ENCODE measurements at places on chromosomes 12 and 14.

DNA sequence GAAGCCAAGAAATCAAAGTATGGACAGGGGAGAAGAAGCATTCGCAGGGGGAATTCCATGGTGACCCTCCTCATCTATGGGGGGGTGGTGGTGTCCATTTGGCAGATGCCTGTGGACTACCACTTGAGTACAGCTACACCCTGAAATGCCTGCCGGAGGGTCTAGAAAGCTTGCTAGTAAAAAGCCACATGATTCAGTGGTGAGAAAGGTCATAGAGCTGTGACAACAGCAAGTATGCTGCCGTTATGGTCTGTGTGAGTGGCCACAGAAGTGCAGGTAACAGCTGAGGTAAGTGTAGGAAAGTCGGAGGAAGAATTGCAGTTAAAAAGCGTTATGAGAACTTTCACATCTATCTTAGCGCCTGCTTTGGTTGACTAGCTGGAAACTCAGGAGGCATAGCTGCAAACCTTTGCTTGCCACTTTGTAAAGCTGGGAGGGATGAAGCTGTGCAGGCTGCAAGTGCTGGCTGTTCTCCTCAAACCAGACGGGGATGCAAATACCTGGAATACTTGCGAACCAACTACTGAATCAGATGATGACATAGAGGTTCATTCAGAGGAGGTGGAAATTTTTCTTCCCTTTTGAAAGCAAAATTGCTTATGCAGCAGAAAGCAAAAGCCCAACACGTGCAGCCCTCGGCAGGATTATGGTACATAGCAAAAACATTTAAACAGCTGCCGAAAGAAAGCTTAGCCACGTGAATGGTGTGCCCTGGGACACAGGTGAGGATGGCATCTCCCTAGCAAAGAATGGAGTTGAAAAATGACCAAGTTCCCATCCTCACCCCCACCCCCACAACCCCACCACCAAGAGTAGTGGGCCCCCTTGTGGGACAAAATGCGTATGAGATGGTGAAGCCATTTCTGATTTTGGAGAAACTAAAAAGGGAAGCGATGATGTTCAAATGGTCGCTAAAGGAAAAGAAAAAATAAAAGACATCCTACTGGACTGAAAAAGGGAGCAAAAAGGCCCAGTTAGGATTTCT, 287.0 kb downstream of the RERGL start:
- no peak for DNase-seq

DNA sequence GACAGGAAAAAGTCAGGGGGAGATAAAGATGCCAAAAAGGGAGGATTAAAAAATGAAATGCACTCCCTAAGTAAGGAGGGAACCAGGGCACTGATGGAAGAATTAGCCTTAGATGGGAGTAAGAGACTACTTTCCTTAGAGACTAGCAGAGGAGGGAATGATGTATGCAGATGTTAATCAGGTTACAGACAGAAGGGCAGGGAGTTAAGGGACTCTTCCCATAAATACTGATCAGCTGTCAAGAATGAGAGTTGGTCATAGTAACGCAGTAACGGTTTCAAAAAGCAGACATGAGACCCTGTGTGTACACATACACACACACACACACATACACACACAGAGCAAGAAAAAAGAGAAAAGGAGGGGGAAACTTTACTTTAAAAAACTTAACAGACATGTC, 93.4 kb downstream of the PHLDA1 start:
- no peak for DNase-seq

GRCh38 chr12:120013659-120014380, 24.8 kb downstream of the BICDL1 start:
- no peak for DNase-seq

DNA sequence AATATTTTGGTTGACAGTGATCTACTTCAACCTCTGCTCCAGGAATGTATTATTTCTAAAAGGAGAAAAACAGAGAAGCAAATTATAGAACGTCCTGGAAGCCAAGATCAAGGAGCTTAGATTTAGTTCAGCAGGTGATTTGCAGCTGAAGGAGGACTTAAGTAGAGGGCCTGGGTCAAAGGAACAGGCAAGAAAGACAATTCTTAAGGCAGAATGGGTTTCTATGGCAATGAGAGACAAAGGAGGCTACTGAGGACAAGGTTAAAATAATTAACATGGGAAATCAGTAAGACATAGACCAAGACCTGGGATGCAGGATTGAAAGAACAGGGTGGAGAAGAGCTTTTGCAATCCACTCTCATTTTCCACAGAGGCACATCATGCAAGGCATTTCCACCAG, 2.4 kb upstream of the SNW1 start:
- DNase-seq = no peak

GRCh38 chr12:29320295-29321085, 60.5 kb downstream of the ERGIC2 start:
- no peak for DNase-seq

GRCh38 chr12:116465407-116465806, 93.8 kb upstream of the MAP1LC3B2 start:
- no peak for DNase-seq

GRCh38 chr12:116241157-116241759, 36.2 kb downstream of the MED13L start:
- DNase-seq = no peak

DNA sequence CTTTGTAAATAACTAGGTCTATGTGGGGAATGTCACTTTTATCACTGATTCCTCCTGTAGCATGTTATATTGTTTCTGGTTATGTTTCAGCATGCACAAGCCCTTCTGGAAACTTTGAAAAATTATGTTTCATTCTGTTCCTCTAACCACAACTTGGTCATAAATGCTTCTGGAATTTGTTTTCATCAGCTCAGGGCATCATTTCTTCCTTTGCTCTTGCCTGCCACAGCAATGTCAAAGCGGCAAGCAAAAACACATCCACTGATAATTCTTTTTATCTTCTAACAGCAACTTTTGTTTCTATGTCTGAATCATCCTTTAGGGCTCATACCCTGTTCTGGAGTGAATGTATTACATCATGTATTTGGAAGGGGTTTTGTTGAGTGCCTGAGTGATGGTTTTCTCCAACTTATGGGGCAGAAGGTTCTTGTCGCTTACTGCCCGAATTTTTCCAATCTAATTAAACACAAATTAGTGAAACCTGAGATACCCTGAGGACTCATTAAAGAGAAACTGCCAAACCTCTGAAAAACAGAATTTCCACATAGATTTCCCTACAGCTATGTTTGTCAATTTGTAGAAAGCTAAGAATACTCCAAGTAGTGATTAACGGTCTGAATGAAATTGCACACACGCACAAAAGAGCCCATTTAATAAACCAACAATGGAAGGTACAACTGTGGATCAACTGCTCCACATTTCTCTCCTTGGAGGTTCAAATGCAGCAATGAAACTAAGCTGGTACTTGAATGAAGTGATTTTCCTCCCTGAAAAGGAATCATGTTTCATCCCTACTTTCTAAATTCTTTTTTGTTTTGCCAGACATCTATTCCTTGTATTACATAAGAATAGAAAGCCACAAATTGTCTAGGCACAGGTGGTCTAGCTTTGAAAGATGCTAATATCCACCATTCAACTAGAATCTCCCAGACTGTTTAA, 173.5 kb upstream of the KRR1 start:
- no peak for DNase-seq

GRCh38 chr12:125159702-125160101, 94.5 kb downstream of the AACS start:
- DNase-seq = no peak

DNA sequence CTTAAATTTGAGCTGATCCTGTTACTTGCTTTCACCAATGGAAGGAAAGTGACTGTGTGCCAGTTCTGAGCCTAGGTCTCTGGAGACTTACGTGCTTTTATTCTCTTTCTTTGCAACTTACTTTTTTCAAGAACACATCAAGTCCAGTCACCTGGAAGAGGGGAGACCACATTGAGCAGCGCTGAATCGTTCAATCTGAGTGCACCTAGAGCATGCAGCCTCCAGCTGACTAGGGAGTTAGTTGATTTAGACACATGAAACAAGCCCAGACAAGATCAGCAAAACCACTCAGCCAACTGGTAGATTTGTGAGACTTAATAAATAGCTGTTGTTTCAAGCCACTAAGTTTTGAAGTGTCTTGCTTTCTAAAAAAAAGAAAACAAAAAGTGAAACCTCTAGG, 1014.8 kb upstream of the FBXO33 start:
- no peak for DNase-seq

GRCh38 chr14:72793156-72793939, 100.6 kb downstream of the DPF3 start:
- DNase-seq = no peak

GRCh38 chr14:85413836-85414526, 116.0 kb upstream of the FLRT2 start:
- DNase-seq = no peak

GRCh38 chr12:40405419-40405818, 180.6 kb downstream of the LRRK2 start:
- no peak for DNase-seq

GRCh38 chr12:14175206-14175605, 190.3 kb upstream of the ATF7IP start:
- no peak for DNase-seq

DNA sequence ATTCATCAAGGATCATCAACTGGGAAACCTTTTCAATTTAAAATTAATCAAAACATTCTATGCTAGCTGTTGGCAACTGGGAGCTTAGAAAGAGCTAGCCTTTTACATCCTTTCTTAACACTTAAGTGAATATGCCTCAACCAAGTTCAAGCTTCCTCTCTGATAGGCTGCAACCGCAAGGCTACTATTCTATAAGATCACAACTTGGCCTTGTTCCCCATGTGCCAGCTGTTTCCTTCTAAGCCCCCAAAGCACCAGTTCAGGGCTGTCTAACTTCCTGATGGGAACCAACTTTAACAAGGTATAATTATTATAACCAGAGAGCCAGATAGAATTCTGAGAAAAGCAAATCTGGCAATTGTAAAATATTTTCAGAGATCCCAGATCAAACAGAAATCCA, 37.0 kb downstream of the KCNC2 start:
- no peak for DNase-seq

DNA sequence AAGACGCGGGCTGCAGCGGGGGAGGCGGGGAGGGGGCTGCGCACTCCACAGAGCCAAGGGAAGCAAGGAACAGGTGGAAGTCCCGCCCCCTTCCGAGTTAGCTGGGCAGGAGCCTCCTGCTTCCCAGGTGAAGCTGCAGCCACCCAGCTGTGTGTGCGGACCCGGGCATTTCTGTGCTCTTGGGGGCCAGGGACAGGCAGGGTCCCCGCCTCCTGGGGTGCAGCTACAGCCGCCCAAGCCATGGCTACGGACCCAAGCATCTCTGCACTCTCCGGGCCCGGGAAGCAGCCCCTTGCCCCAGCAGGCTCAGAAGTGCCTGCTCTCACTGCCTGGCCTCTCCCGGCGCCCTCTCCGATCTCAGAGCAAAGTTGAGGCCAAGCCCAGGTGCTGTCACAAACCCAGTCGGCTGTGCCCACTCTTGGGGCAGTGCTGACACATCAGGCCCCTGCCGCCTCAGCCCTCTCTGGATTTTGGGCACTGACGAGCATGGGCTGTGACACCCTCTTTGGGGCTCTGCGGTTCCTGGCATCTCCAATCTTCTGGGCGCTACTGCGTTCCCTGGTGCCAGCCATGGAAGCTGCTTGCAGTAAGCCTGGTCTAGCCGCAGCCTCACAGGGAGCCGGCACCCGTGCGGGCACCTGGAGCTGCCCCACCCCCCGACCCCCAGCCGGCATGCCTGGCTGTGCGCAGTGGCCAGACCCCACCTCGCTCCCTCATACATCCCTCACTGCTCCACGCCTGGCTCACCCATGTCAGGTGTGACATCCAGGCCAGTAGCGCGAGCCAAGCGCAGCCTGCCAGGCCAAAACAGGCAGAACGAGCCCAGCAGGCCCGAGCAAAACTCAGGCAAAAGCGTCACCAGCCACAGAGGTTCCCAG, 8.5 kb upstream of the MGAT4C start:
- no peak for DNase-seq

GRCh38 chr14:67411820-67412421, at the start of gene PLEK2:
TSS of gene PLEK2 (minus strand) at chr14:67412165. CDS start at chr14:67412059, 106 bp downstream.
- peak; percentile 13 for DNase-seq

DNA sequence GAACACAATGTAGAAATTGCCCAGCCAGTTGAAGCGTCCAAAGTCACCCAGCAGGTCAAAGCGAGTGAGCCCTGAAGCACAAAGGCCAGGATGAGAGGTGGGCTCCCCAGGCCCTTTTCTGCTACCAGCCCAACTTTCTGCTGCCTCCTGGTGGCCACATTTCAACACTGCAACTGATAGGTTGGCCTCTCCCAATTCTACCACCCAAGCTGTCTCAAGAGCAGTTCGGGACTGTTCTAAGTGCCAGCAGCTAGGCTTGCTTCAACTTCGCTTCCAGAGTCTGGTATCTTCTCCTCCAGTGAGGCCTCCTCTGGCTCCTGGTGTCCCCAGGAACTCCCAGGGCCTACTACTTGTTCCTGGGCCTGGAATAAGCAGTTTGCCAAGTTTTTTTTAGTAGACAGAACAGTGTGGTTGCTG, 3.4 kb upstream of the DHH start:
- DNase-seq = peak; percentile 36

GRCh38 chr14:98136012-98136789, 1135.8 kb downstream of the BCL11B start:
- no peak for DNase-seq

- no peak for DNase-seq
Observed at GRCh38 chr14:103736546-103737431, 21.2 kb downstream of the ZFYVE21 start.

- no peak for DNase-seq
Observed at GRCh38 chr12:21940549-21941505, at the start of gene ABCC9. TSS of gene ABCC9 (minus strand) at chr12:21941426. CDS start at chr12:21936674, 4,752 bp downstream.

DNA sequence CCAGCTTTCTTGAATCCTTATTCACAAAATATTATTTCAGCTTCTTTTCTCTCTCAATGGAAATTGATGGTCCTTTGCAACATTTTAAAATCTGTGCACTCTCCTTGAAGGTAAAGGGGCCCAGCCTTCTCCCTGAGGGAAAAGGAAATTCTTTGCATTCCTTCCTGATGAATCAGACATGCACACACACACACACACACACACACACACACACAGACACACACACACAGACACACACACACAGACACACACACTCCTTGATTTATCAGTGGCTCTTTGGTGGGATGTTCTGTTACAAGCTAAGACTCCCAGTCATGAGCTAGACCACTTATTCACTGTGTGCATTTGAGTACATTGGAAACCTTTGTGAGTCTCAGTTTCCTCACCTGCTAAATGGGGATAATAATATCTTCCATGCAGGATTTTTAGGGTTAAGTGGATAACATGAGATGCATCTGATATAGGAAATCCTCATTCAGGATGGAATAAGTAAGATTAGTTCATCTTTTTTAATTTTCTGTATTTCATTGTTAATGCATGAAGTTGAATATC, 45.1 kb upstream of the HMGA2 start:
- DNase-seq = no peak

- DNase-seq = no peak
Observed at GRCh38 chr12:65335021-65335714, 56.7 kb downstream of the MSRB3 start.

DNA sequence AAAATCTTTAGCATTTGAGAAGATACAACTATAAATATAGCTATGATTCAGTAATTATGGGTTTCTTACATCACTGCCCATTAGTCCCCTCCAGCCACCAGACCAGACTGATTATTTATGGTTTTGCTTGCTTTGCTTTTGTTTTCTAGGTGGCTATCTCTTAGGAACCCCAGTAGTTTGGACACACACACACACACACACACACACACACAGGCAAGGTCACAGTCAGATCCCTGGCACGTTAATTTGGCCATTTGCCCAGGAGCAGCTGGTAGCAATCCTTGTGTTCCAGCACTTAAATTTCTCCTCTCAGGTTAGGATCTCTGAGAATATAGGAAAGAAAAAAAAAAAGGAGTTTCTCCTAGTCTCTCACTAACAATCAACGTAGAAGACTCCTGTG, 90.2 kb upstream of the RESF1 start:
- no peak for DNase-seq
